Ecto neural progenitor cell (in vitro differentiated cells): ENCODE measurements at places on chromosomes 11 and 22.

GRCh38 chr11:105960252-105961245, 61.5 kb downstream of the MSANTD4 start:
- DNase-seq: peak; percentile 56

DNA sequence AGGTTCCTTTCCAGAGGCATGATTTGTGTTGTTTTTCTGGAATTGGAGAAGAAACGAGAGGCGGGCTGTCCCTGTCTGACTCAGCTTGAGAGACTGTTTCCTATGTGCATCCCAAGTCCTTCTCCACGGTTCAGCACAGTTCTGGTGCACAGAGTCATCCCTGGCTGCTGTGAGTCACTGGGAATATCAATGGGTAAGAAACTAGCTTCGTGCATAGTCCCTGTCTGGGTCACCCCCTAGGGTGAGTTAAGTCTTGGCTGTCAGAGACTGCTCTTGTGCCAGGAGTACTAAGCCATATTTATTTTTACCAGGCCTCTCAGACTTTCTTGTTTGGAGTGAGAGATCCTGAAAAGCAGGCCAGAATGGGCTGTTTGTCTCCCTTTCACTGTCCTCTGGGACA, 2.4 kb upstream of the LRP4 start:
- DNase-seq: no peak

DNA sequence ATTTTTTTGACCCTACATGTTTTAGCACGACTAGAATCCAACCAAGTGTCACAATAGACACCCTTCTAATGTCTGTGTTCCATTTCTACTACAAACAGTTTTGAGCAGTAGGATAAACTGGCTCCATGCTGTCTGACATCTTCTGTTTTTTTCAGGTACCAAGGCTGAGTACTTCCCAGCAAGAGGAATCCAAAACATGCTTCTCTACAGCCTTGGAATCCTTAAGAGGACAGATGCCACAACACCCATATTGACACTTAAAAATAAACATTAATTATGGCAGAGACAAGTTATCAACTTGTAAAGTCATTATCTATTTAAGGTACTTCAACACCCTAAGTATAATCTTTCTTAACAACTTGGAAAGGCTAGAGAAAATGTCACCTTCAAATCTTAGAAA, 54.2 kb downstream of the LGR4 start:
- no peak for DNase-seq

GRCh38 chr11:92837595-92837994, 131.9 kb upstream of the MTNR1B start:
- DNase-seq: no peak

- DNase-seq: no peak
Measured at GRCh38 chr22:32877196-32877595, 75.7 kb downstream of the TIMP3 start.

- no peak for DNase-seq
Measured at GRCh38 chr11:76836613-76837291, 24.0 kb upstream of the ACER3 start.

DNA sequence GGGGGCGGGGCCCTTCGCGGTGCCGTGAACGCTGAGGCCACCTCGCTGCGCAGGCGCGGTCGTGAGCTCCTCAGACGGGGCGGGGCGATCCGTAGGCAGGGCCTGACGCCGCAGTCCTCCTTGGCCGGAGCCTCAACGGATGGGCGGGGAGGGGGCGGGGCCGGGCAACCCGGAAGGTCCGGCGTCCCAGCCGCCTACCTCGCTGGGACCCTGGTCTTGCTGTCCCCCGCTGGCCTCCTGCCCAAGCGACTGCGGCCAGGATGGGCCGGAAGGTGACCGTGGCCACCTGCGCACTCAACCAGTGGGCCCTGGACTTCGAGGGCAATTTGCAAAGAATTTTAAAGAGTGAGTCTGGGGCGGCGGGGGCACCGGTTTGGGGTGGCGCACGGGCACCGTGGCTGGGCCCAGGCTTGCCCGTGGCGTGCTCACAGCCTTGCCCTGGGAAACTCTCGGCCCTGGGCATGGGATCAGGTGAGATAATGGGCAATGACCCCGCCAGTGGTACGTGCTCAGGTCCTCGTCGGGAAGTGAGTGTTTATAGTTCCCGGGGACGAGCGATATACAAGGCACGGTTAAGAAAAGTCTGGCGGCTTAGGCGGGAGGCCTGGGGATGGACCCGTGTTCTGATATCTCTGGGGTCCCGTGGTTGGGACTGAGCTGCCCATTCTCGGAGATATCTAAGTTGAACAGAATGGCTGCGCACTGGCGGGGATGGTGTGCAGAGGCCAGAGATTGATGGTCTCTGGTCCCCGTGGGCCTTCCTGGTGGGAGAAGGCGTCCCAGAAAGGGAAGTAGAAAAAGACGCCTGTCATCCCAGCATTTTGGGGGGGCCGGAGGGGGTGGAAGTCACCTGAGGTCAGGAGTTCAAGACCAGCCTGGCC, at the start of gene NADSYN1:
Gene NADSYN1 (plus strand): TSS at position 167 of the 881 bp plus-strand sequence. CDS start 94 bp downstream, at position 261.
- peak; percentile 97 for DNase-seq

DNA sequence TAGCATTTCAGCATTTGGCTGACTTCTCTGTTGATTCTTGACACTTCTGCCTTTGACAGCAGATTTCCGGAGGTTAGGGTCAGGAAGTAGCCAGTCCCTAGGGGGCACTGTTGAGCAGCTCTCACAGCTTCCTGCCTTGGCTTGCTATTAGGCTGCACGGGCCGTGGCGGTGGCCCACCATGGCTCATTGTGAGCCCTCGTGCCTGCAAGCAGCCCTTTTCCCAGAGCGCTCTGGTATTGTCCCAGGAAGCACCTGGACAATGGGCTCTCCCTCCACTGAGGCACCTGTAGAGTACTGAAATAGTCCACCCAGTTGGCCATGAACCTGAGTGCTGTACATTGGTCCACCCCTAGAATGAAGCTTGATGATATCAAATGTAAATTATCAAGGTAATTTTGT, 100.2 kb upstream of the GAL start:
- DNase-seq: peak; percentile 76

GRCh38 chr22:25081409-25081824, 118.2 kb upstream of the CRYBB3 start:
- no peak for DNase-seq

DNA sequence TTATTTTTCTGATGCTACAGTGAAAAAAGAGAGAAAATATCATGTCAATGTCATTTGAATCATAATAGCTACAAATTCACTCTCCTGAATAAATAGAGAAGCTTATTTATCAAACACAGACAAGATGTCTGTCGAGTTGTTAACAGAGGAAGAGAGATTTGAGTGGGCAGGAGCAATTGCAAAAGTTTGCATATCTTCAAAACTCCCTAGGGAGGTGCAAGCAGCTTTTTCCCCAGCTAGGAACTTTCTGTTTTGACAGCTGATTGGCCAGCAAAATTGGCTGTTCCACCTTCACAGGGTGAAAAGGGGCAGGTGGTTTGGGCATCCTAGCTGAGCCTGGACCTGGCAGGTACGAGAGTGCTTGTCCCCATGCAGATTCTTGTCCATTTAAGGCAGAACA, 98.2 kb downstream of the NTM start:
- no peak for DNase-seq

DNA sequence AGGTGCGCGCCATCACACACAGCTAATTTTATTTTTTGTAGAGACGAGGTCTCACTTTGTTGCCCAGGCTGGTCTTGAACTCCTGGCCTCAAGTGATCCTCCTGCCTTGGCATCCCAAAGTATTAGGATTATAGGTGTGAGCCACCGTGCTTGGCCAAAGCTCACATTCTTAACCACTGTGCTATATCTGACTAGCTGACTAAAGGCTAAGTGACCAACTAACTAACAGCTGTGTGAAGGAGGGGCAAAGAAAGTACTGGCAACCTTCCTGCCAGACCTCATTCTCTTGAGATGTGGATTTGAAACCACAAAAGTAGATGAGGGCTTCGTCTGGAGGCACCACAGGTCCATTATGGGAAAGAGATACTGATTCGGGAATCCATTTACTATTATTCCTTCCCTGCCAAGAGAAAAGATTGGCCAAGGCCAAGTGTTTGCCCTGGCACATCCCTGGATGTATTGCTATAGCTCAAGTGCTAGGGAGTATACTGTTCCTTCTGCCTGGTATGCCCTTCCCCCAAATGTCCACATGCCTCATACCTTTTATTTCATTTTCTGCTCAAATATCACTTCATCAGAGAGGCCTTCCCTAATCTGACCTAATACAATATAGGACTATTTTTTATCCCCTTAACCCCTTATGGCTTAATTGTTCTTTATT, 52.7 kb upstream of the RRM1 start:
- DNase-seq: no peak

DNA sequence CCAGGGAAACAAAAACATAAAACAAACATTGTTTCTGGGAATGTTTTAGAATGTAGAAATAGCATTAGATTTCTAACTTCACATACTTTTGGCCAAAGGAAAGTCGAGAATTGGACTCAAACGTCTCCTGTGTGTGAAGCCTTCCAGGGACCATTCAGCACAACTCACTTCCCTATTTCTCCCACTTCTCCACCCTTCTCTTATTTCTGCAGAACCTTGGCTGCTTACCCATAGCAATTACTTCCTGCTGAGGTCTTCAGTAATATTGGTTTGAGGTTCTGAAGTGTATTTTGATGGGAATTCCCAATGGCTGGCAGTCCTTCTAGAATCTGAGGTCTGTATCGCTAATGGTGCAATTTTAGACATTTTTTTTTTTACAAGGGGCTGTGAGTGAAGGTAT, 158.3 kb upstream of the SNX19 start:
- no peak for DNase-seq

- peak; percentile 34 for DNase-seq
Measured at GRCh38 chr22:48237466-48238283, 1475.2 kb downstream of the TBC1D22A start.

GRCh38 chr22:46055911-46056545, 79.1 kb upstream of the WNT7B start:
- no peak for DNase-seq

GRCh38 chr11:35723913-35724312, 61.3 kb downstream of the TRIM44 start:
- no peak for DNase-seq

GRCh38 chr11:26698224-26698623, 23.6 kb downstream of the SLC5A12 start:
- no peak for DNase-seq

DNA sequence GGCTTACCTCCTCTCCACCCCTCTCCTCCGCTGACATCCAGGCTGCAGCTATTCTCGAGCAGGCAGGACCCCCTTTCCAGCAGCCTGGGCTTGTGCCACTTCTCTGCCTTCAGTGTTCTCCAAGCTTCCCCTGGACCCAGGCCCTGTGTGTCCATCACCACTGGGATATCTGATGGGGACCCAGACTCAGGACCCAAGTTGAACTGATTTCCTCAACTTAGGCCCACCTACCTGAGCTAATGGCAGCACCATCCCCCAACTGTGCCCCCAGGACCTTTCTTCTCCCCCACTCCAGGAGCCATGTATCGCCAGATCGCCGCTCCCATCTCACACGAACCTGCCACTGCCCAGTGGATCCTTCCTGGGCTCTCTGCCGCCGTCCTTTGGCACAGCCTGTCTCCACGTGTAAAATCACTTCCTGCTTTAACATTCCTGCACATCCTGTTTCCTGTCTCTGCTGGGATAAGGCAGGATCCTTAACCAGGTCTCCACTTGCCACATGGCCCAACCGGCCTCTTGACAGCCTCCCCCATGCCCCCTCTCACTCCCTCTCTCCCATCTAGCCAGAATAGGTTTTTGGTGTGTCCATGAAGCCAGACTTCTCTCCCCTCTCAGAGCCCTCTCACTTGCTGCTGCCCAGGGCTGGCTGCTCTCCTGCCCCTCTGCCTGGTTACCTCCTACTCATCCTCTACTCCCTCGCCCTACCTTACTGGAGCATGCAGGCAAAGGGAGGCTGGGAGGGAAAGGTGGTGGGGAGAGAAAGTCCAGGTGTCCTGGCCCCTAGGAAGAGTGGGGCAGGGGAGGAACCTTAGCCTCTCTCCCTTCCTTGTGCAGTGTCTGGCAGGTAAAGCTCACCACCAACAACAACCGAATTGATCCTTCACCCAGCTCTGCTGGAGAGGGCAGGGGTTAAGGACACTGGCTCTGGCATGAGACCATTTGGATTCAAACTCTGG, 9.4 kb downstream of the SPATA19 start:
- peak; percentile 44 for DNase-seq

- no peak for DNase-seq
Measured at GRCh38 chr11:27013781-27014361, 20.0 kb downstream of the FIBIN start.

DNA sequence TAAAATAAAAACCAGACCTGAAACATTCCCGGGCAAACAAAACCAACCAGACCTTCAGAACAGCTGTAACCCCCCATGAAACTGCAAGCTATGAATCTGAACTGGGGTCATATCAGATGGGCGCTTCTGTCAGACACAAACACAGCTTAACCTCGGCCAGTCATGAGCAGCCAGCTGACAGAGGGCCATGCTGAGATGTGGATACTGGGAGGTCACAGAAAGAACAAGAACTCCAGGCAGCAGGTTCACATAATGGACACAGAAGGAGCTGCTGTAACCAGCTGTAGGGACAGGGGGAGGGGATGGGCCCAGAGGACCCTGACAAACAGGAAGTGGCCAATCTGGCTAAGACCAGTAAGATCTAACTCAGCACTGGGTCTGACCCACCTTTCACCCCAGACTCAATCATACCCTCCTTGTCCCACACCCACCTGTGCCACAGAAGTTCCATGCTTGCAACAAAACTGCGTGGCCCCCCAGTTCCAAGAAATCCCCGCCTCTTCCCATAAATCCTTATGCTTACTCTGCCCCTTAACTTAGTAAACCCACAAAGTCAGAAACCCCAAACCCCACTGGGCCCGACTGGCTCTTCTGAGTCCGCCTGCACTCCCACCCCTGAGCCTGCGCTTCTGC, 4.0 kb downstream of the APOL4 start:
- DNase-seq: peak; percentile 64

DNA sequence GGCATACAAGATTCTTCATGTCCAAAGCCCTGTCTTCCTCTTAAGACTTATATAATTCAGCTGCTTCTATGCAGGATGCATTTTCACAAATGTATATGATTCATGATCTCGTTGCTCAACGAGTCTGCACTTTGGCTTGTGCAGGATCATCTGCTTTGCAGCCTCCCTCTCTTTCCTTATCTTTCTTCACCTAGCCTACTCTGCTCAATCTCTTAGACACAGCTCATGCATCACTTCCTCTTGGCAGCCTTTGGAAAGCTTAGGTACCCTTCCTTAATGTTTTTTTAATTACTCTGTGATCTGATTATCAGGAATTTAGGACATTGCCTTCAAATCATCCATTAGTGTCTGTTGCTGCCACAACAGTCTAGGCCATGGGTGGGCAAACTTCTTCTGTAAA, 673.8 kb downstream of the NELL1 start:
- no peak for DNase-seq

DNA sequence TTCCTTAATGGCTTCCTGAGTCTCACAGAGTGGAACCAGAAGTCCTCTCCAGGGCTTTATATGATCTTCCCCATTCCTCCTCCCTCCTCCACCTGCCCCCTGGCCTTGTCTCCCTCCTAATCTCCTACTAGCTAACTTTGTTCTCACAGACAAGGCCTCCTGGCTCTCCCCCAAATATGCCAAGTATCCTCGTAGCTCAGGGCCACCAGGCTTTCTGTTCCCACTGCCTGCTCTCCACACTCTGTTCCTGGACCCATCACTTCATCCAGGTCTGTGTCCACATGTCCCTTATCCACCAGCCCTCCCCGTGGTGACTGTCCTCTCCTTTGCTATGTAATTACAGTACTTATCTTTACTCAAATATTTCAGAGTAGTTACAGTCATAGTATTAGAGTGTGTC, 23.2 kb upstream of the LMO1 start:
- peak; percentile 36 for DNase-seq
